ENCODE measurements at places on chromosomes 1 and 21.
A peak's percentile ranks its signal among the peaks of the same experiment; 100 is the strongest.

DNA sequence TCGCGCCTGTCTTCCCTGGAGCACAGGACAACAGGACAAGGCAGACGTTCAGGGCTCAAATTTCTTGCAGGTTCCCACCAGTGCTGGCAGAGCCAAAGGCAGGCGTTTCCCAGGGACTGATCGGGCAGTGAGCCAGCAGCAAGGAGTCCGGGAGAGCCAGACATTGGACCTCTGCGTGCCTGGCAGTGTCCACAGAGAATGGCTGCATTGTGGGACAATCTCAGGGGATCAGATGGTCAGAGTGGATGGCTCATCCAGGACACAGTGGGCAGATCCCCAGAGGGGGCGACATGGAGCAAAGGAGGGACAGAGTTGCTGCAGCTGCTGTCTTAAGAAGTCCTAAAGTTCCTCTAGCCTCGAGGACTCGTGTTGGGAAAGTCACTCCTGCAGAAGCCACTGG lies 4.6 kb downstream of the TMEM63A start:
- peak; percentile 71 for DNase-seq

GRCh38 chr1:54409156-54410142 lies 3.3 kb upstream of the SSBP3 start:
- no peak for DNase-seq

DNA sequence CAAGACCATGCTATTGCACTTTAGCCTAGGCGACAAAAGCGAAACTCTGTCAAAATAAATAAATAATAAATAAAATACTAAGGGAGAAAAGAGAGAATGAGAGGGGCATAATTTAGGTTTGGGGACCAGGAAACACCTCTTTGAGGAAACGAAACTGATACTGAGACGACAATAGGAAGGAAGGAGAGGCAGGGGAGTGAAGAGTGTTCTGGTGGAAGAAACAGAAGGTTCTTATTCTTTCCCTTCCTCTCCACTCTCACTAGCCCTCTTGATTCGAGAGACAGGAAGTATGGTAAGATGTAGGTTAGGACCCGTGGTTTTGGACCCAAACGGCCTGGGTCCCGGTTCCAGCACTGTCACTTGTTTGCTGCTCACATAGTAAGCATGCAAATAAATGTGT lies 1.6 kb upstream of the NKAIN1 start:
- no peak for DNase-seq

DNA sequence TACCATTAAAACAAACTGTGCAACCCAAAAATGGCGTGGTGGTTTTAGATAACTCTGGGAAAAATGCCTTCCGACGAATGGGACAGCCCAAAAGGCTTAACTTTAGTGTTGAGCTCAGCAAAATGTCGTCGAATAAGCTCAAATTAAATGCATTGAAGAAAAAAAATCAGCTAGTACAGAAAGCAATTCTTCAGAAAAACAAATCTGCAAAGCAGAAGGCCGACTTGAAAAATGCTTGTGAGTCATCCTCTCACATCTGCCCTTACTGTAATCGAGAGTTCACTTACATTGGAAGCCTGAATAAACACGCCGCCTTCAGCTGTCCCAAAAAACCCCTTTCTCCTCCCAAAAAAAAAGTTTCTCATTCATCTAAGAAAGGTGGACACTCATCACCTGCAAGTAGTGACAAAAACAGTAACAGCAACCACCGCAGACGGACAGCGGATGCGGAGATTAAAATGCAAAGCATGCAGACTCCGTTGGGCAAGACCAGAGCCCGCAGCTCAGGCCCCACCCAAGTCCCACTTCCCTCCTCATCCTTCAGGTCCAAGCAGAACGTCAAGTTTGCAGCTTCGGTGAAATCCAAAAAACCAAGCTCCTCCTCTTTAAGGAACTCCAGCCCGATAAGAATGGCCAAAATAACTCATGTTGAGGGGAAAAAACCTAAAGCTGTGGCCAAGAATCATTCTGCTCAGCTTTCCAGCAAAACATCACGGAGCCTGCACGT lies 82.1 kb downstream of the PRDM2 start:
- no peak for DNase-seq

GRCh38 chr1:101205457-101205856 lies 31.4 kb upstream of the S1PR1 start:
- no peak for DNase-seq

- no peak for DNase-seq
Measured at GRCh38 chr1:212718499-212718898, 18.9 kb upstream of the BATF3 start.

GRCh38 chr1:116254776-116255175 lies 118.3 kb upstream of the ATP1A1 start:
- DNase-seq, result no peak

DNA sequence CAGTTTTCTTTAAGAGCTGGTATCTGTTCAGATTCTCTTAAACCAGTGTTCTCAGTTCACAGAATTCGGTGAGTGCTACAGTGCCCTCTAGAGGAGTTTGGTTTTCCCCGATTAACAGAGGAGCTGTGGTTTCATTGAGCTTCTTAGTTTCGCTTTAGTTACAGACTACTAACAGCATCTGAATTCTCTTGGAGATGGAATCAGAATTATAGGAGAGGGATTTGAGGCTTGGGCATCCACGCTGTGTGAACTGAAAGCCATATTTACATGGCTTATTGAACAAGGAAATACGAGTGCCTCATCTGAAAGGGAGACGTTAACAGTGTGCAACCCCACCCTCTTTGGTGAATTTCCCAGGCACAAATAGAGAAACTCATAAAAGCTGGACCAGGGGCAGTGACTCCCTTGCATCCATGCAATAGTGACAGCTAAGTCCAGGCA lies 202.0 kb downstream of the USH2A start:
- peak; percentile 49 for DNase-seq

DNA sequence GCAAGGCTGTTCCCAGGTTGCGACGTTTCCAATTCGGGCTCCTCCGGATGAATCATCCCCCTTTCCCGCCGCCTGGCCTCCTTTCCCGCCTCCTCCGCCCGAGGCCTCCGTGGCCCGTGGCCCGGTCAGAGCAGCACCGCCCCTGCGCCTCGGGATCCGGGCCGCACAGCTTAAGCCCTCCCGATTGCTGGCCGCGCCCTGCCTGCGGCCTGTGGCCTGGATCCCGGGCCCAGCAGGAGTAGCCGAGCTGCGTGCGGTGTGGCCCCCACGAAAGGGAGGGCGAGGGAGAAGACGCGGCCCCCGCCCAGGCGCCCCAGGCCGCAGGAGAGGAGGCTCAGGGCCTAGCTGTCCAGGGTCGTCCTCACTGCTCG lies 1.0 kb downstream of the TMEM200B start:
- DNase-seq, result no peak

DNA sequence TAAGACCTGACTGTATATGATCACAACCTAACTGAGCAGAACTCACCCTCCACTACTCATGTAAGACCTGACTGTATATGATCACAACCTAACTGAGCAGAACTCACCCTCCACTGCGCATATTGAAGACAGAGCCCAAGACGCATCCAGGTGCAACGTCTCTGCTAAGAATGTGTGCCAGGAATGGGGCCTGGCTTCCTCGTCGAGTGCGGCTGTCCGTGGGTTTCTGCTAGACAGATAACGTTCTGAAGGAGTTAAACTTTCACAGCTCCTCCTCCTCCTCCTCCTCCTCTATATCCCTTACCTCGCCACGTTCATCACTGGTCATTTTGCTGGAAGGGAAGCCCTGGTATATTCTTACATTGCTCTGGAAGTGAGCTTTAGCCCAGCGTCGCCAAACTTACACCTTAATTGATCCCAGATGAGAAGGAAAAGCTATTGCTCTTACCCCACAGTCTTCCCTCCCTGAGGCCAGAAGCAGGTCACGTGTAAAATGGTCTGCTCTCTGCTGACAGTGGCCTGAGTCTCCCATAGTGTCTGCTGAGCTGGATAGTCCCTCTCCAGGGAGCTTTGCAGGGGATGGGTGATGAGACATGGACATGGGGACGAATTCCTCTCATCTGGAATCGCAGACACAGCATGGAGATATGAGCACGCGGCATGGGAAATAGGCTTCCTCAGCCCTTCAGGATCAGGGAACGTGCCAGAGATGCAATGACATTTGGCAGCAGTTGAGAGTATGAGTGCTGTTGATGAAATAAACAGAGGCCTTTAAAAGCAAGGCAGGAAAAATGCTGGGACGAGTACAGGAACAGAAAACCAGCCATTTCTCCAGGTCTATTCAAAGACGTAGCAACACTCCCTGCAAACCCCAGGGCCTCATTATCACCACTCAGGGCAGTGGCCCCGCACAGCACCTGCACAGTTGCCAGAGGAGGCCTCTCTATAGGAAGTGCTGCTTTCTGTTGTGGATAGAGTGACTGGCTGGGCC lies 528.1 kb downstream of the KIF26B start:
- DNase-seq, result no peak

GRCh38 chr1:25909040-25909439 lies 2.8 kb upstream of the STMN1 start:
- DNase-seq, result no peak

- DNase-seq, result no peak
Measured at GRCh38 chr1:8222789-8223188, 95.1 kb upstream of the SLC45A1 start.

GRCh38 chr1:200962631-200963030 lies 60.9 kb downstream of the KIF21B start:
- no peak for DNase-seq

DNA sequence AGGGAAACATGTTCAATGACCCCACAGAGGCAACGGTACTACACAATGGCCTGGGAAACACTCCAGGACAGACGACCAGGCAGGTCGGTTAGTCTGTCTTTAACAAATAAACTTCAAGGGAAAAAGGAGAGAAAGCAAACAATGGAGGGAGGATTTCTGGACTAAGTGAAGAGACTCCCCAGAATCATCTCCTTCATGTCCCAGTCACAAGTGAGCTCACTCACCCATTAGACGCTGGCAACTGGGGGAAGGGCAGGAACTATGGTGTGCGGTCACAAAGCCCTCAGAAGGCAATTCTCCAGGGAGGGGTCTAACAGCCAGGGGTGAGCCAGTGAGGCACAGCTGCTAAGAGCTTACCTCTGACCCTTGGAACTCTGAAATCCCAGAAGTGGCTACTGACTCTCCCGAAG lies 55.7 kb upstream of the NADK start:
- no peak for DNase-seq

GRCh38 chr1:223364685-223365382 lies 858 bp upstream of the SUSD4 start:
- DNase-seq, result no peak

DNA sequence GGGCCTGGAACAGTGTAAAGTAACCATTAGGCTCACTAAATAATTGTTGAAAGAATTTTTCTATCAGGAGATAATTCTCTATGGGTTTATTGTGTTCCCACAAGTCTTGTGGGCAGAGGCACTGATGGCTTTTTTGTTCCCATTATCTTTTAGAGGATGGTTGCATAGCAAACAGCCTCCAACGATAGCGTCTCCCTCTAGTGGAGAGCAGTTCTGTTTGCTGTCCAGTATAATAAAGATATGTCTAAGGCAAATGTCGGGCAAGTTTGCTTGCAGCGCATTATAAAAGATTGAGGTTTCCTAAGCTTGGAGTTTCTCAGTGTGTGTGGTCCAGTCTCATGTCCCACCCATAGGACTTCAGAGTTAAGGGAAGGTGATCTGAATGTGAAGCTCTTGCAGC lies 1.3 kb upstream of the SLC6A17 start:
- no peak for DNase-seq

- no peak for DNase-seq
Measured at GRCh38 chr1:223819730-223820514, 25.8 kb downstream of the TP53BP2 start.

DNA sequence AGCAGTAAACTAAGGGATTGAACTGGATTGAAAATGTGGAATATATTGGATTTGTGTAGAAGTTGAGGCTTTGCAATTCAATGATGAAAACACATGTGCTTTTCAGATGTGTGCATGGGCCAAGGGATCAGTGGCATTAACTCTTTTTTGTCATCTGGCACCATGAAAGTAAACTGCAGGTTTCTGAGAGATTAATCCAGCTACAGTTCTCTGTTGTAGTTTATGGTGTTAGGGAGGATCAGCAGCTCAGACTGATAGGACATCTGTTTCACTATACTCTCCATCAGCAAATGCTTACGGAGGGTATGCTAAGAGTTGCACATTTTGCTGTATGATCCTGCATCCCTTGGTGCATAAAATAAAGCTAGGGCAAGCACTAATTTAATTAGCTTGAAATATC lies 82.6 kb downstream of the C1orf21 start:
- no peak for DNase-seq

- no peak for DNase-seq
Measured at GRCh38 chr1:41056907-41057306, 35.4 kb upstream of the SLFNL1 start.

DNA sequence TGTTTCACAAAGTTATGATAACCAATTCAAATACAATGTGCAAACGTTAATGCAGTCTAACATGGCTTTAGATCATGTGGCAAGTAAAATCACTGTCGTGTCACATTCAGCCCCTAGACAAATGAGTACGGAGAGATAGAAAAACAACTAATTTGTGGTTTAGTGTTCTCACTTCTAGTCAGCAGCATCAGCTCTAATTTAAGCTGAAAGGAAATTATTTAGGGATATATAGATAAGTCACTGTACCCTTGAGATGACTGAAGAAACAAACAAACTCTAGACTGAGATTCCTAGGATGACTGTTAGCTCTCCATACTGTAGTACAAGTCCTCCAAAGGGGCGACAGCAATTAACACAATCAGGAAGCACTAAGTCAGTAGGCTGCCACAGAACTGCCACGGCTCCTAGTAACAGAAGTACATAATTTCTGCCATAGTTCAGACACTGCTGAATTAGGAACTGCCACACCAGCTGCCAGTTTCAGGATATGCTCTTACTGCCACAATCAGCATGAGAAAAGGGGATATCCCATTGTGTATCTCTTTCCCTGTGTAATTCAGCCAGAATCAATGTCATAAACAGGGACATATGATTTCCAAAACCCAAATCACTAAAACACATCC lies 150.4 kb upstream of the NEGR1 start:
- no peak for DNase-seq

DNA sequence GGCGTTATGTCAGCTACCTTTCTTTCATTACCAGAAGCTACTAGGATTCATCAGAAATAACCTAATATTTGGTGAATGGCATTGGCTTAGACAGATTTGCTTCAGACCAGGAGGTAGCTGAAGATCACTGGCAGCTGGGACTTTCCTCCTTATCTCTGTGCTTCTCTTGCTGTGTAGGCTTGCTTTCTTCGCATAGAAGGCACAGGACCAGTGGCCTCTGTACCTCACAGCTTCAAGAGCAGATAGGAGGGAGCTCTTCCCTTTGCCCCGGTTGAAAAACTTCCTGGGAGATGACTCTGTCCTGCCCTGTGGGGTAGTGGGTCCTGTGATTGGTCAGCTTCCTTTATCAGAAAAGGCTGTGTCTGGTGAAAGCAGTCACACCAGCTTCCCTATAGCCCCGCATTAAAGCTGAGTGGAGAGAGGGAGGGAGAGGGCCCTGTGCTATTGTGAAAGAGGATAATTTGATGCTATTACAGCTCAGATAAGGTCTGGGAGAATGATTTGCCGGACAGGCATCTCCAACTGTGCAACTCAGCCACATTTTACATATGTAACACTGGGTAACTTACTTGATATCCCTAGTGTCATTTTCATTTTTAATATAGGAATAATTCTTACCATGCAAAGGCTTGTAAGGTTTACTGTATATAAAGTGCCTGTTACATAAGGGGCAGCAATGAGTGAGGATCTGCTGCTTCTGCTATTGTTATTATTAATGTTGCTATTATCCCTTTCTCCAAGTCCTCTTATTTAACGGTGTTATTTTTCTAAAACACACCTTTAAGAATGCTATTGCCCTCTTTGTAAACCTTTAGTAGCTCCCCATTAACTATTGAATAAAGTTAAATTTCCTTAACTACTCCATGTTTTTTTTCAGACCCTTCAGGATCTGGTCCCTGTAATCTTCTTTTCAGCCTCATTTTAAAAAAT lies 31.6 kb downstream of the OSBPL9 start:
- DNase-seq, result no peak

- DNase-seq, result no peak
Measured at GRCh38 chr1:70966018-70966638, 81.5 kb downstream of the PTGER3 start.

- DNase-seq, result no peak
Measured at GRCh38 chr1:180288940-180289339, 58.9 kb downstream of the LHX4 start.
